ENCODE measurements at places on chromosomes 6 and 20.
A peak's percentile ranks its signal among the peaks of the same experiment; 100 is the strongest.

DNA sequence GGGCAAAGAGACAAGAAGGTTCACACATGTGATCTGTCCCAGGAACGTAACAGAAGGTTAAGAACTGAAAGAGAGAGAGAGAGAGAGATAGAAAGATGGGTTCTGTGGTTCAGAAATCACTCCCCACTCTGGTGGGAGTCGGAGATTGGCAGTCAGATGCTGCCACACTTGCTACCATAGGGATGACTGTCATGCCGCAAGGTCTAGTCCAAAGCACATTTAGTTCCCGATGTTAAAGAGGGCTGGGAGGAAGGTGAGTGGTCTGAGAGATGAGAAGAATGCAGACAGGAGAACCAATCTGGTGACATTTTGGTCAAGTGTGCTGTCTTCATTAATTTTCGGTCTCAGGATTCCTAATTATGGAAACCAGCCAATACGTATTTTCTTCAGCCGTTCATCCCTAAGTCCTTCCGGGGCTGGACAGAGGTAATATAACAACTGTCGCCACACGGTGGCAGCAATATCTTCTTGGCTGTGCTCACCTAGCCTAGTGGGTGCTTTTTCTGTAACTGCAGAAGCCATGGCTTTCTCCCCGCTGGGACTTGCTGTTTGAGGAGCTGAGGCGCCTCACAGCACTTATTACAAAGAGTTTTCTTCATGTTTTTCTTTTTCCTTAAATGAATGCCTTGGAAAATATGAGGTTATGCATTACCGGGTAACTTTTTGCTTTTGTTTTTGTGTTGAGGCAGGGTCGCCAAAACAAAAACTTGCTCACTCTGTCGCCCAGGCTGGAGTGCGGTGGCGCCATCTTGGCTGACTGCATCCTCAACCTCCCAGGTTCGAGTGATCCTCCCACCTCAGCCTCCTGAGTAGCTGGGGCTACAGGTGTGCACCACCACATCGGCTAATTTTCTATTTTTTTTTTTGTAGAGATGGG lies 46.0 kb downstream of the SLC35D3 start:
- peak; percentile 35 for DNase-seq

DNA sequence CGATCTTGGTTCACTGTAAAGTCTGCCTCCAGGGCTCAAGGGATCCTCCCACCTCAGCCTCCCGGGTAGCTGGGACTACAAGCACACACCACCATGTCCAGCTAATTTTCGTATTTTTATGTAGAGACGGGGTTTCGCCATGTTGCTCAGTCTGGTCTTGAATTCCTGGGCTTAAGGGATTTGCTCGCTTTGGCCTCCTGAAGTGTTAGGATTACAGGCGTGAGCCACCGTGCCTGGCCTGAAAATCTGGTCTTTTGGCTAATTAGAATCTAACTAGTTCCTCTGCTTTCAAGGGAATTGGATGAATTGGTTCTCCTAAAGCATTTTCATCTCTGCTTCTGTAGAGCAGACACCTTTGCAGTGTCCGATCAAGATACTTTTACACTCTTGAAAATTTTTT lies 51.3 kb downstream of the NCOA3 start:
- DNase-seq, result no peak

GRCh38 chr6:16639684-16640480 lies 121.4 kb downstream of the ATXN1 start:
- peak; percentile 72 for DNase-seq

DNA sequence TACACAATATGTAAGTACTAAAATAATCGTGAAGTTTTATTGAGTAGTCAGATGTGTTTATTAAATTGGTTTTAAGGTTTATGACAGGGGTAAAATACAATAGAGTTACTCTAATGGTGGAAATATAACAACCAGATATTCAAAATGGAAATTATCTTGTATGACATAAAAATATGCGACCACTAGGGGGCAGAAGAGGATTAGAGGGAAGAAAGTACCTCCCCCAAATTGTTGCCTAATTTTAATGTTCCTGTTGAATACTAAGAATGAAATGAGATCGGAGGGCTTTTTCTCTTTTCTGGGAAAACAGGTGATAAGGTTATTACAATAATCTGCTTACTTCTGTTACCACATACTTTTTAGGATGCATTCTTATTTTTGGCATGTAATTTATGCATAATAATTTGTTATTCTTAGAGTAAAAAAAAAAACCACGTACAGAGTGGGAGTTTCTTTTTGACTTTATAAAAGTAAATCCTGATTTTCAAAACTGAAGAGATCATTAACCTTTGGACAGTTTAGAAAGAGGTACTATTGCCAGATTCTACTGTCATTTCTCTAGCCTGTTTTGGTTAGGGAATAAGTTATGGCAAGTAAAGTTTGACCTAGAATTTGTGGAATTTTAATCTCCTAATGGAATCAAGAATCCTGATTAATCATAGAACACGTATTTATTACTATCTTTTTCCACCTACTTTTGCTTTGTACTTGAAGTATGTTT lies 159.2 kb downstream of the CD109 start:
- peak; percentile 44 for DNase-seq

- no peak for DNase-seq
These were observed 558.7 kb downstream of the LMBRD1 start for GRCh38 chr6:69238067-69238466.

GRCh38 chr6:46850792-46851191 lies 57.6 kb downstream of the MEP1A start:
- peak; percentile 19 for DNase-seq

- no peak for DNase-seq
These were observed 183.6 kb downstream of the JARID2 start for GRCh38 chr6:15429141-15430110.

GRCh38 chr6:146578054-146578453 lies 20.7 kb upstream of the ADGB start:
- DNase-seq, result no peak

- no peak for DNase-seq
These were observed 37.1 kb upstream of the GRM4 start for GRCh38 chr6:34182751-34183531.

GRCh38 chr6:53929041-53929820 lies 134.4 kb downstream of the LRRC1 start:
- DNase-seq, result no peak

DNA sequence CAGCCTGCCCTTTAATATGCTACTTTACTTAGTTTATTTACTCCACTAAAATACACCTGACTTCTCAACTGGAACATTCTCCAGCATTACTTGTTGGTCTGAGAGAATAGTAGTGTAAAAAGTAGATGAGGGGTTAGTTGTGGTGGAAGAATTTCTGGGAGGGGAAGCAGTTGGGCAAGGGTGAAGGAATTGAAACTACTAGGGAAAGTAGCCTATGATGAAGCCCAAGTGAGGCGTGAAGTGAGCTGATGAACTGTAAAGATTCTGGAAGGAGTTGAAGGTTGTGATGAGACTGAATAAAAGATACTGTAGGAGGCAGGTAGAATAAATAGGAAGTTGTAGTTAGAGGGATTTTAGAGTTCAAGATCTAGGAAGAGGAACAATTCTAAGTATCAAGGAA lies 72.5 kb downstream of the ITCH start:
- no peak for DNase-seq

GRCh38 chr20:36493801-36494114 lies 47.6 kb upstream of the MYL9 start:
- peak; percentile 76 for DNase-seq

DNA sequence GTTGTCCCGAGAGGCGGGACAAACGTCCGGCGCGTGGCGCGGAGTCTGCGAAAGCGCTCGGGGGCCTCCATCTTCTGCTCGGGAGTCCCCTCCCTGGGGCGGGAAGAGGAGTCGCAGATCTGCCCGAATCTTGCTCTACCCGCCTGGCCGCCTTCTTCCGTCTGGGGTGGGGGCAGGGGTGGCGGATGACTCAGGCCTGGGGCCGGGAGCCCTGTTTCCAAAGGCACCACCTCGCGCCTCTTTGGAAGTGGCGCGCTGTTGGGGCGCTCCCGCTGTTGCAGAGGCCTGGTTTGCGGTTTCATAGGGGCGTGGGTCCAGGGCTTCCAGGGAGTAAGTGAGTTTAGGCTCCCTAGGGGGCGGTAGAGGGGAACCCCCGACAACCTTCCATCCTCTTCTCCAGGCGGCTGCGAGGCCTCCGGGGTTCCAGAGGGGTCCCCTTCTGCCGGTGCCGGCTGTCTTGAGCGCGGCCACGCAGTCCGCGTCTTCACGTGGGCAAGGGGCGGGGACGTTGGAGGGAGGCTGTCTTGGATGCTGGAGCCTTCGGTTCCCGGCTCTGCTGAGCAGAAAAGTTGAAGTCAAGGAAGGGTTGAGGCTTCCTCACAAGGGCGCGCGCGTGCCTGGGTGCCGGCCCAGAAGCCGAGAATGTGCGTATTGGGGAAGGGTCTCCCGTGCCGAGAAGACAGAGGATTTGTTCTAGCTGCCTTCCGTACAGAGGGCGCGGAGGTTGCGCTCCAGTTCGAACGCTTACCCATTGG lies 2.6 kb upstream of the TFAP2C start:
- DNase-seq, result no peak

DNA sequence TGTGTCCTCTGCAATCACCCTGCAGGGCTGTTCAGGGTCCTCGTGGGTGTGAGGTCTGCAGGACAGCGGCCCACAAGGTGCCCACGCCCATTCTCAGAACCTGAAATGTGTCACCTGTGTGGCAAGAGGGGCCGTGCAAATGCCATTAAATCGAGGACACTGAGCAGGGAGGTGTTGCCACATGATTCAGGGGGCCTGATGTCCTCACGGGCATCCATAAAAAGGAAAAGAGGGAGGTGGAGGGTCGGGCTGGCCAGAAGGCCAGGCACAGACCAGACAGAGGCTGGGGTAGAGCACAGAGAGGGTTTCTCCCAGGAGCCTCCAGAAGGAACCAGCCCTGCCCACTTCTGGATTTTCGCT lies 239.6 kb downstream of the ERMARD start:
- DNase-seq, result no peak

DNA sequence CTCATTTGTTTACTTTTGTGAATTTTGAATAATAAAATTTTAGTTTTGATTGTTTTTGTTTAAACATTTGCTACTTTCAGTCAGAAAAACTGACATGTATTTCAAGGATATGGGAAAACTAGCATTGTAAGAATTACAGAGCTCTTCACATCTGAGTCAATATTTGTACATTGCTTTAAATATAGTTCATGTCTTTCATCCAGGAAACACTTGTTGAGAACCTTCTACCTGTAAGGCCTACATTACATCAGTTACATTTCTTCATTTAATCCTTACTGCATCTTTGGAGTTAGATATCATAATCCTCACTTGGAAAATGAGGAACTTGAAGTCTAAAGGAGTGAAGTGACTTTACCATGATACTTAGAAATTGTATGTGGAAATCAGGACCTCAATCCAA lies 242.9 kb downstream of the KCNQ5 start:
- DNase-seq, result no peak

GRCh38 chr6:84249724-84250123 lies 22.3 kb upstream of the CEP162 start:
- DNase-seq, result no peak

DNA sequence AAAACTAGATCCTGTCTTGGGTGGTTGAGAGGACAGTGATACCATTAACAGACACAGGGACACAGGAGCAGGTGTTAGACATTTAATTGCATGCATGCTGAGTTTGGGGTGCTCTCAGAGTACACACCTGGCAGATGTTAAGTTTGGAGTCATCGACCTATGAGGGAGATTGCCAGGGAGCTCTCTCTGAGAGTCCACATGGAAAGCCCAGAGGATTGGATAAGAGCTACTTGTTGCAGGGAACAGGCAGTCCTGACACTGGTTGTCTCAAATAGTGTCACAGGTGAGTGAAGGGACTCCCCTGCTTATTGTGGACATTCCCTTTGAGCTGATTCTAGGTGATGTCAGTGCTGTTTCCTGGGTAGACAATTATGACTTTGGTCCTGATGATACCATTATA lies 3.1 kb downstream of the ATRN start:
- no peak for DNase-seq

- peak; percentile 6 for DNase-seq
These were observed 220.8 kb upstream of the FOXA2 start for GRCh38 chr20:22805219-22805618.

GRCh38 chr6:33451606-33452005 lies 2.8 kb upstream of the ZBTB9 start:
- no peak for DNase-seq

DNA sequence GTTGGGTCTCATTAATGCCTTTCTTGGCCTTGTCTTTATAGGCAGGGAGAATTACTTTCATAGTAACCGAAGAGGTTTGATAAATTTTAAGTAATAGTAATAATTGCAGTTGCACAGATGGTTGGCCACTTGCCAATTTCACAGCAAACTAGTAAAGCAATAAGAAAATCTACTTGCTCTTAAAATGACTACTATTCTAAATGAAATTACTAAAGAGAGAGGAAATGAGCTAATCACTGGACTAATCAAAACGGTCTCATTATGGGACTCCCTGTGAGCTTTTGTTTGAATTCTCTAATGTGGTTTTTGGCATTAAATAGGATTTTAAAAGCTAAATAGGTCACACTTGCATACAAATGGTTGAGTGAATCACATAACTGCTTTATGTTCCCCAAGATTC lies 227.4 kb upstream of the PLN start:
- no peak for DNase-seq

DNA sequence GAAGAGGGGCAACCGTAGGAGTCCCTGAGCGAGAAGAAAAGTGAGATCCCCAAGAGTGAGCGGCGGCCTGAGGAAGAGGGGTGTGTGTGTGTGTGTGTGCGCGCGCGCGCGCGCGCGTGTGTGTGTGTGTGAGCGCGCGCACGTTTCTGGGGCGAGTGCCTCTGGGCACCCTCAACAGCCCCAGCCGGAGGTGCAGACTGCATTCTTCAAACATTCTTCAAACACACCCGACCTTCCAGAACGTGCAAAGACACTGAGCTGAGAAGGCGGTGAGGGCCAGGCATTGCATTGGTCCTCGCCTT lies 76.2 kb upstream of the FOXP4 start:
- DNase-seq, result no peak

GRCh38 chr20:62655282-62656196 lies 13.2 kb downstream of the SLCO4A1 start:
- DNase-seq, result no peak

DNA sequence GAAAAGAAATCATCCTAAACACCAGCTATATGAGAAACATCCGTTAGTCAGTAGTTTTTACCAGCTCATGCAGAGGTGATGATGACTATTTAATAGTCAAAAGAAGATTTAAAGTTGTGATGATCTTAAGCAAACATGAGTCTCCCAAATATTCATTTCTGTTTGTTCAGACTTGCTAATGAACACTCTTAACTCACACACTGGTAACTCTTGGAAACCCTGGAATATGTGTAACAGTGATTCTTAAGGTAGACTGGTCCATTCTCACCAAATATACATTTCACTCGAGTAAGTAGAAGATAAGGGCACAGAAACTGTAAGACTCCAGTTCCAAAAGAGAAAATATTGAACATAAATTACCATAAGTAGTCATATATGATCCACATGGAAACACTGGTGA lies 29.1 kb downstream of the RSPO3 start:
- no peak for DNase-seq

- no peak for DNase-seq
These were observed 185.9 kb upstream of the FOXA2 start for GRCh38 chr20:22770241-22770800.

- DNase-seq, result no peak
These were observed 69.1 kb upstream of the PRSS16 start for GRCh38 chr6:27178407-27178730.

All from GM04504 (cell line).